ENCODE measurements at places on chromosomes 13 and 19.
A peak's percentile ranks its signal among the peaks of the same experiment; 100 is the strongest.

GRCh38 chr13:40776232-40776631 lies 5.2 kb upstream of the MRPS31 start:
- no peak for DNase-seq

- DNase-seq: no peak
Measured at GRCh38 chr19:43532571-43532961, 422 bp upstream of the ZNF575 start.

GRCh38 chr19:15265850-15266248 lies 33.6 kb upstream of the EPHX3 start:
- peak; percentile 24 for DNase-seq

DNA sequence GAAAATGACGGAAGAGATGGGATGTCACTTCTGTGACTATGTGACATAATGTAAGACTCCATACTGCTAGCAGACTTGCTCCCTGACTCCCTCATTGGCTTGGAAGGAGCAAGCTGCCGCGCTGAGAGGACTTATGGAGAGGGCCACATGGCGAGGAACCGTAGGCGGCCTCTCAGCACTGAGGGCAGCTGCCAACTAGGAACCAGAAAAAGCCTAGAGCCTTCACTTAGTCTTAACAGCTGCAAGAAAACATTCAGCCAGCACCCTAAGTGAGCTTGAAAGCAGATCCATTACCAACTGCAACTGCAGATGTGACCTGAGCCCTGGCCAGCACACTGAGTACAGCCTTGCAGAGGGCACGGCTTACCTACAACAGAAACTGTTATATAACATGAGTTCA lies 33.9 kb downstream of the USP12 start:
- no peak for DNase-seq

GRCh38 chr13:36445891-36446351 lies 13.6 kb downstream of the CCNA1 start:
- no peak for DNase-seq

GRCh38 chr19:11324748-11325389 lies 14.6 kb downstream of the RAB3D start:
- DNase-seq: no peak

GRCh38 chr19:39935364-39935661 lies 879 bp upstream of the FCGBP start:
- no peak for DNase-seq

DNA sequence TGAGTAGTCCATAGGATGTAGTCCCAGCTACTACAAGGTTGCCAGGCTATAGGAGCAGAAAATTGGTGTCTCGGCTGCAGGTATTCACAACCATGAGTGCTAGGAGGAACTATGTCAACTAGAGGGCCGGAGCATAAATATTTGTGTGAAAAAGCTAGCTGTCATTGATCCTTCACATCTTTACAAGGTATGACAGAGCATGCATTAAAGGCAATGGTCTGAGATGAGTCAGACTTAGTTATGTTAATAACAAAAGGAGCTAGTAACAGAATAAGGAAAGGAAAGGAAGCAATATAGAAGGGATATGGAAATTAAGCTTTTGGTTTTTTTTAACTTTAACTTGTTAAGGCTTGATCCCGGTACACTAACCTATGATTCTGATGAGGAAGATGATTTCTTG lies 40.9 kb upstream of the PSG9 start:
- no peak for DNase-seq

- DNase-seq: no peak
Measured at GRCh38 chr19:46218160-46218559, 11.4 kb upstream of the IGFL1 start.

- DNase-seq: no peak
Measured at GRCh38 chr13:33745370-33746324, 72.3 kb upstream of the RFC3 start.

DNA sequence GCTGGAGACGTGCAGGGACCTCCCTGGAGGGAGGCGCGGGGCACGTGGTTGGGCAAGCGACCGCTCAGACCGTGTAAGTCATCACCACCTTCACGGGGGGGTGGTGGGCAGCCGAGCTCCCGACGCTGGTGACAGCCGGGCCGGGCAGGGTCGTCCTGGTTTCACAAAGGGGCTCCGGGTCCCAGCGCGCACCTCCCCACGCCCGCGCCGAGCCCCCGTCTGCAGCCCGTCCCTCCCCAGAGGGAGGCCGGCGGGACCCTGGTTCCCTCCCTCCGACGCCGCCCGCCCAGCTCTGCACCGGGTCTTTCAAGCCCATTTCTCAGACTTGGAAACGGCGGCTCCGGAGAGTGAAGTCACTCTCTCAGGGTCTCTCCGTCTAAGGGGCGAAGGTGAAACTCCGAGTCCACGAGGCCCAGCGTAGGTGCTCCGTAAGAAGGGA lies 729 bp upstream of the ARID3A start:
- DNase-seq: no peak

DNA sequence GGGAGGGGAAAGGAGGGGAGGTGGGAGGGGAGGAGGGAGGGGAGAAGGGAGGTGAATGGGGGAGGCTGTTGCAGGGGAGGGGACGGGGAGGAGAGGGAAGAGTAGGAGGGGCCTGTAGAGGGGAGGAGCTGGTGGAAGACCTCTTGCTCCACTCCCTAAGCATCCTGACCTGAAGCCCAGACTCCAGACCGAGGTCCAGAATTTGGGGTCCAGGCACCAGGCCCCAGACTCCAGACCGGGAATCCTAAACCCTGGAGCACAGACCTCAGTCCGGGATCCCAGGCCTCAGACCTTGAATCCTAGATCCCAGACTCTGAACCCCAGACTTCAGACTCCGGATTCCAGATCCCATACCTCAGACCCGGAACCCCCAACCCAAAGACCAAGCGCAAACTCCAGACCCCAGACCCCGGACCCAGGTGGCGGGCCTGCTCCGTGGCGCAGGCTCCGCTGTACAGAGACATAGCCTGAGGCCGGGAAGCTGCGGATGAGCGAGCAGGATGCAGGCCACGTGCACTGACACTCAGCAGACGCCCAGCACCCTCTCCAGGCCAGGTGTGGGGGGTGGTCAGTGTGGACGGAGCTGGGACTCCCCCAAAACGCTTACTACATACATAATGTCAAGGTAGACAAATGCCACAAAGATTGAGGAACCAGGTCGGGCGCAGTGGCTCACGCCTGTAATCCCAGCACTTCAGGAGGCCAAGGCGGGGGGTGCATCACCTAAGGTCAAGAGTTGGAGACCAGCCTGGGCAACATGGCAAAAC lies 710 bp upstream of the BTBD2 start:
- DNase-seq: peak; percentile 51

DNA sequence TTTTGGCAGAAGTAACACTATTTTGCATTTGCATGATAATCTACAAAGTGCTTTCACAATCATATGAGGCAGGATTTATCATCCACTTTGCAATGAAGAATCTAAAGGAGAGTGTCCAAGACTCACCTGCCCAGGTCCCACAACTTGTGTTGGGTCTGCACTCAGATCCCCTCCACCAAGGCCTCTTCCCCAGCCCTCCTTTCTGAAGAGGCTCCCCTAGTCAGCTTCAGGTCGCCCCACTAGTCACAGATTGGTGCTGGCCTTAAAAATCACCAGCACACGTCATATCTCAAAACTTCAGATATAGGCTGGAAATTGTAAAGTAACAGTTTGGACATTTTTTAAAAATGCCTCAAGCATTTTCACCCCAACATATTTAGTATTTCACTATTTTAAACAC lies 17.5 kb downstream of the ATP7B start:
- DNase-seq: no peak

GRCh38 chr13:23497191-23497590 lies 63.7 kb upstream of the SACS start:
- DNase-seq: no peak

- no peak for DNase-seq
Measured at GRCh38 chr19:58372311-58373133, 8.3 kb downstream of the ZNF837 start.

- DNase-seq: no peak
Measured at GRCh38 chr13:94706101-94706842, 6.1 kb downstream of the SOX21 start.

DNA sequence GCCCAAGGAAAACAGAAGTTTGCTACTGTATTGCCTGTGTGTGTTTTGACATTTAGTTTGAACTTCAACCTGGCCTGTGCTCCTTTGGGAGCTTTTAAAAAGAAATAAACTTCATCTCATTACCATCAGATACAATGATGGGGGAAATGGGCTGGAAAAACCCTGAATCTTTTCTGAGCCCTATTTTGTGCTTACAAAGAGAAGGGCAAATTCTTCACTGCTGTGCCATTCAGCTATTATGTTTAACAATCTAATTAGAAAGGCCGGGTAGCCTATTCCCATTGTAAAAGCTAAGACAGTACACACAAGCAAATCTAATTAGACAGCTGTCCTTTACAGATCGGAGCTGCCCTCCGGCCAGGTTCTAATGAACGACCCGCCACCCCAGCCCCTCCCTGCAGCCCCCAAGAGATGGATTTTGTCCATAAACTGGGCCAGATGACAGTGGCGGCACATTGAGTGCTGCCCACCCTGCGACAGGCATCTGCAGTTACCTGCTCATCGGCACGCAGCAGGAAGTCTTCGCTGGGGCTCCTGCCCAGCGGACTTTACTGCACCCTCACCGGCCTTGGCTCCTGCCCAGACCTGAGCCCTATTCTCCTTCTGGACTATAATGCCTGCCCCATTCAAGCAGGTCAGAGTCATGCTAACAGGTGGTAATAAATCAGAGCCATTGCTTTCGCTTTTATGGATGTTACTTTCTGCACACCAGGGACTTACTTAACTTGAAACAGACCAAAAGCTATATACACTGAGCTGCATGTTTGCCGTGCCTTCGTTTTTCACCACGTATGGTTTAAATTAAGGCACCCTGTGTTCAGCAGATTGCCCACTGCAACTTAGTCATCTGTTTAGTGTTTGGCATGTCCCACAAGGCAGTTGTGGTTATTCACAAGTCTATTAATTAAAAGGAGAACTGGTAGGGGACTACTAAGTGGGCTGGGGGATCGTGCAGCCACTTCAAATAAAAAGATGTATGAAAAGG lies 549.6 kb downstream of the FGF9 start:
- DNase-seq: no peak

GRCh38 chr19:47483800-47484690 lies at the start of gene KPTN:
TSS of gene KPTN (minus strand) at chr19:47484219. CDS start at chr19:47484160, 59 bp downstream.
- peak; percentile 78 for DNase-seq

GRCh38 chr19:42596391-42597072 lies 1.8 kb upstream of the CEACAM8 start:
- DNase-seq: no peak

- DNase-seq: no peak
Measured at GRCh38 chr19:32896516-32897214, 27.1 kb upstream of the SLC7A9 start.

DNA sequence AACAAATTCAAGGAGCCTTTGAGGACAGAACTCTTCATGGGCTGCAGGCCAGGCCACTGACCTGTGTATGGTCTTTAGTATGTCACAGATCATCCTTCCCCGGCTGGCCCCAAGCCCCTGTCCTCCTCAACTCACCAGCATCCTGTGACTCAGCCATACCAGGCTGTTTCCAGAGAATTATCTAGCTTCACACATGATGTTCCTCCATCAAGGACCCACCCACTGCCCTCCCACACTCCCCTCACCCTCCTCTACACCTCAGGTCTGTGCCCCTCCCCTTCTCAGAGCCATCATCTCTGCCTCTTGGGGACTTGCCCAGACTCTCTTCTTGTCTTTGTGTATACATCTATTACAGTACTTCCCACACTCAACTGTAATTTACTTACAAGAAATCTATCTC lies 14.7 kb downstream of the DCT start:
- no peak for DNase-seq

GRCh38 chr13:111575719-111576118 lies 255.3 kb downstream of the TEX29 start:
- no peak for DNase-seq

DNA sequence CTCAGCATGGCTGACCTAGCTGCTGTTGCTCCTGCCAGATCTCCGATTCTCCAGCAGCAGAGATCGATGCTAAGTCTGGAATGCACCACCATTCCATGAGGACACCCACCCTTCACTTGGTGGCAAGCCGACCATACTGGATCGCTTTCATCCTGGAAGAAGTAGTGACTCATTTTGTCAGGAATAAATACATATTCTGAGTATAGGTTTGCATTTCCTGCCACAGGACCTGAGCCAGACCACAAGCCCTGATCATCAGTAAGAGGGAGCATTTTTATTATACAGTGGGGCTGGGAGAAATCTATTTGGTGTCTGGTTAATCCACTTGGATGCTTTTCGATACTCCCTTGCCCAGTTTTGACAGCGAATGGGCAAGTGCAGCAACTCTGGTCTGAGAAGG lies 10.9 kb upstream of the KCTD15 start:
- DNase-seq: no peak

DNA sequence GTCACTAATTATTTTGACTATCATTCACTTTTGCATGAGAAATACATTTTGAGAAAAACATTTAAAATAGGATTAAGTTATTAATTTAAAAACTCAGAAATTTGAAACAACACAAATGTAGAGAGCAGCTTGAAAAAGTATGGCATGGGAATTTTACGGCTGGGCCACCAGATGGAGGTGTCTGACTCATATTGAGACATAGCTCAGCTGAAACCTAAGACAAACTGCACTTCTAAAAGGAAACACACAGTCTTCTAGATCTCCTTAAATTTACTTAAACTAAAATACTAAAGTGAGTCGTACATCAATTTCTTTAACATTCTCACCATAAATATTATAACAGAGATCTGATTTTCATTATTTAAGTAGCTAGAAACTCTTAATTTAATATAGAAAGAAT lies 41.9 kb upstream of the POSTN start:
- peak; percentile 45 for DNase-seq

Data from amniotic stem cell (primary cell).